ENCODE measurements at places on chromosomes 1 and 21.

DNA sequence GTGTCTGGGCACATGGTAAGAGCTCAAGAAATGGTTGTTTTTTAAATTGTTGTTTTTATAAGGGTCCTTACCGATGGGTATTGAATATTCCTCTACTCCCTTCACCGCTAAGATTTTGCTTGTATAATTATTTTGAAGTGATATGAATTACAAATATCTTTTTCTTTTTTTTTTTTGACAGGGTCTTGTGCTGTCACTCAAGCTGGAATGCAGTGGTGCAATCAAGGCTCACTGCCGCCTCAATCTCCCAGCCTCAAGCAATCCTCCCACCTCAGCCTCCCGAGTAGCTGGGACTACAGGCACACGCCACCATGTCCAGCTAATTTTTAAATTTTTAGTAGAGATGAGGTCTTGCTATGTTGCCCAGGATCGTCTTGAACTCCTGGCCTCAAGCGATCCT is 27.1 kb upstream of the RAB3GAP2 start:
- no peak for DNase-seq

DNA sequence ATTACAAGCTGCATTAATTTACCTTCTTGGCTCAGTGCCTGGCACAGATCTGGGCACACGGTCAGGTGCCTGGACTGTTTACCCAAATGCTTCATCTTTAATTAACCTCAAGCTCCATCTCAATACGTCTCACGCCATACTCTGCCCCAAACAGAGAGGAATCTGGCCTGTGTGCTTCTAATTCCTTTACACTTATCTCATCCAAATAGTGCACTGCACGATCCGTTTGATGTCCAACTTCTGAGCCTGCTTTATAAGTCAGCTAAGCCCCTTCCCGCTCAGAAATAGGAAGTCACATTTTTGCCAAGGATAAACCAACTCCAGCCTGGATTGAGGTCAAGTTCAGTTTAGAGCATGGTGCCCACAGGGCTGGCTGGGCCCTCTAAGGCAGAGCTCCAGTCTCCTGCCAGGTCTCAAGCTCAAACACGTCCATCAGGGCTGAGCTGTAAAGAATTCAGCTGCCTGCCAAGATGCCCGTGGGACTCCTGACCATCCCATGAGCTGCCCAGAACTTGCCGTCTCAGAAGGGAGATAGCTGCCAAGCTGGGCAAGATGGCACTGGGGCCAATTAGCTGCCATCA is 233.5 kb downstream of the TRABD2B start:
- no peak for DNase-seq

- no peak for DNase-seq
These were observed 51.9 kb upstream of the EDN2 start for GRCh38 chr1:41536361-41536802.

DNA sequence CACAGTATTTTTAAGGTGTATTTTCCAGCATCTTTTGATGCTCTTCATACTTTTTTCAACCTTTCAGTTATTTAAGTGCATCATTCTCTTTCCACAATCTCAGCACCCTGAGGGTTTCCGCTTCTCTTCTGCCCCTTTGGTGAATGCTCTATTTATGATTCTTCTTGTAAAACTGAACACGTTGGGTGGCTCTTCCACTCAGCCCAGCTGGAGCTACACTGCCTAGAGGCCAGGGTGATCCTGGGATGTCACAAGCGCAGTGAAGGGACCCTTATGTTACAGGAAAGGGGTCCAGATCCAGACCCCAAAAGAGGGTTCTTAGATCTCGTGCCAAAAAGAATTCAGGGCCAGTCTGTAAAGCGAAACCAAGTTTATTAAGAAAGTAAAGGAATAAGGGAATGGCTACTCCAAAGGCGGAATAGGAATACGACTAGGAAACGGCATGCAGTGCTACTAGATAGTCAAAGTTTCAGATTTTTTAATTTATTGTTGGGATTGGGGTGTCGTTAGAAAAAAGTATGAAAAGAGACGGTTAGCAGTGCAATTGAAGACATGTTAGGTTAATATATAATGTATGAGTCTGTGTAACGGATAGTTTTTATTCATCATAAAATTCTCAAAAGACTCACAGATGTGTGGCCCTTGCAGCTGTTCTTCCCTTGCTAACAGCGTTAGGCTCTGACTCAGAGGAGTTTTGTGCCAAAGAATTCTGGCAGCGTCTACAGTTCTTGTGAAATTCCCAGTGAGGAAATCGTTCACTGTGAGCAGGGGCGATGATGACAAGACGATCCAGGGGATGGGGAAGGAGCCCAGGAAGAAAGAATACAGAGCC is 14.4 kb upstream of the ERVH48-1 start:
- peak; percentile 83 for DNase-seq

DNA sequence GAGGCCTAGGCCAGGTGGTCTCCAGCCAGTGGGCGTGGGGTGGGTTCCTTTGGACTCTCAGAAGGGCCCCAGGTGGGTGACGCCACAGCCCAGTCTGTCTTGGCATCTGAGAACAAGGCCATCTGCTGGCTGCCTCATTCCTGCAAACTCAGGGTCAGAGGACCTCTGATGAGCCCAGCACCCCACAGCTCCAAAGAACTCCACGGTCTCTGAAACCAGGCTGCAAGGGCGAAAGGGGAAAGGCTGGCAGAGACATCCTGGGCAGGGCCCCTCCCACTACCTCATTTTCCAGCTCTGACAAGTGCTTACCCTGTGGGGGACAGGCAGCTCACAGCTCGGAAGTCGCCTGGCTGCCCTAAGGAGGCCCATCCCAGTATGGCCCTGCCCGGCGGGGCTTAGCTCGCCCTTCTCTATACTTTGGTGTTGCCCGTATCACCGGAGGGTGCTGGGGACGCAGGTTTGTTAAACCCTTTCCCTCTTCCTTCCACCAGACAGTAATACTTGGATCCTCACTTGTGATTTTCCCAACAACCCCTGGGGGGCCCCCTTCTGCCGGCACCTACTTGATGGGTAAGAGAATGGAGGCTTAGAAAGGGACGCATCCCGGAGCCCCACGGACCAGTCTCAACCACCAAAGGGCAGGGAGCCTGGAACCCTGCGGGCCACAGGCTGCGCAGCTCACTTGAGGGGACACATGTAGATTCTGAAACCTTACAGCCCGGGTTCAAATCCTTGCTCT is 10.9 kb upstream of the EDN2 start:
- no peak for DNase-seq

GRCh38 chr1:234960722-234961455 is 167.7 kb downstream of the TOMM20 start:
- DNase-seq: no peak

- no peak for DNase-seq
These were observed 49.3 kb upstream of the NEK2 start for GRCh38 chr1:211724687-211725196.

DNA sequence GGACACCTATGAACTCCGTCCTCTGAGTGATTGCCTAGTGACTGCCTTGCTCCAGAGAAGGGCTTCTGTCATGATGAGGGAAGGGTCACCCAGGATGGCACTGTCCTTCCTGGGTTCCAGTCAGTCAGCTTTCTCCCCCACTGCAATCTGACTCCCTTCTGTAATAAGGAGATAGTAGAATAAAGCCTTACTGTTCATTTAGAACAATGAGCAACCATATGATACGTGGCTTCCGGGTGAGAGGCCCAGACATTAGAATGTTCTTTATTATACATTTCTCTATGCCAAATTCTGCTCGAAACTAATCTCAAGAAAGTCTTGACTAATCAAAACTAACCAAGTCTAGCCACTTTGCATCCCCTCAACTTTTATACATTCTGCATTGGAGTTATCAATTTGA is 8.5 kb upstream of the MTMR11 start:
- DNase-seq: no peak

- DNase-seq: no peak
These were observed 35.6 kb upstream of the WASF2 start for GRCh38 chr1:27525296-27526272.

DNA sequence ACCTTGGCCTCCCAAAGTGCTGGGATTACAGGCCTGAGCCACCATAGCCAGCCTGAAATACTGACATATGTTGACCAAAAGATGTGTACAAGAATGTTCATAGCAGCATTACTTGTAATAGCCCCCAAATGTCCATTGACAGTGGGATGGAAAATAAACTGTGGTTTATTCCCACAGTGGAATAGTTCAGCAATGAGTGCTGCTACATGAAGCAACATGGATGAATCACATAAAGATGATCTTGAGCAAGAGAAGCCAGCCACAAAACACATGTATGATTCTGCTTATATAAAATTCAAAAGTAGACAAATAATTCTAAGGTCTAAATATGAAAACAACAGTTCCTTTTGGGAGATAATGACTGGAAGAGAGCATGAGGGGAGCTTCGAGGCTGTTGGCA is 9.1 kb upstream of the CREG1 start:
- no peak for DNase-seq

GRCh38 chr1:93848350-93848883 is 30.6 kb downstream of the DNTTIP2 start:
- no peak for DNase-seq

GRCh38 chr1:14642712-14643111 is 44.2 kb downstream of the KAZN start:
- no peak for DNase-seq

- DNase-seq: no peak
These were observed 249.0 kb downstream of the PRDM2 start for GRCh38 chr1:13948888-13949391.

GRCh38 chr1:220682901-220683576 is 7.1 kb upstream of the C1orf115 start:
- no peak for DNase-seq

- DNase-seq: no peak
These were observed 550 bp downstream of the ARHGEF16 start for GRCh38 chr1:3454811-3455618.

DNA sequence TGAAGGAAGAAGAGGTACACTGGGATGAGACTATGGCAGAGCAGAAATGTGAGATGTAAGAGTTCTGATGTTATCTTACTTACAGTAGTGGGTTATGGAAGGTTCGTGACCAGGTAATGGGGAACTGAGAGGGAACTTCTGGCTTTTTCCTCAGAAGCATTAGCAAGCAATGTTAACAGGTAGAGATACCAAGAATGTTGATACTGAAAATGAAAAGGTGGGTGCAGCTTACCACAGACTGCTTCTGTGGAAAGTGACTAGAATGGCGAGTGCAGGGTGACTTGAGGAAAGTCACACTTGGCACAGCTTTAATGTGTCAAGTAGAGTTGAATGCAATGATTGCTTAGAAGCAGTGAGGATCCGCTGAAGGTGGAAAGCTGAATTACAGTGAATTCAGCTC is 70.8 kb downstream of the PLA2G4A start:
- no peak for DNase-seq

DNA sequence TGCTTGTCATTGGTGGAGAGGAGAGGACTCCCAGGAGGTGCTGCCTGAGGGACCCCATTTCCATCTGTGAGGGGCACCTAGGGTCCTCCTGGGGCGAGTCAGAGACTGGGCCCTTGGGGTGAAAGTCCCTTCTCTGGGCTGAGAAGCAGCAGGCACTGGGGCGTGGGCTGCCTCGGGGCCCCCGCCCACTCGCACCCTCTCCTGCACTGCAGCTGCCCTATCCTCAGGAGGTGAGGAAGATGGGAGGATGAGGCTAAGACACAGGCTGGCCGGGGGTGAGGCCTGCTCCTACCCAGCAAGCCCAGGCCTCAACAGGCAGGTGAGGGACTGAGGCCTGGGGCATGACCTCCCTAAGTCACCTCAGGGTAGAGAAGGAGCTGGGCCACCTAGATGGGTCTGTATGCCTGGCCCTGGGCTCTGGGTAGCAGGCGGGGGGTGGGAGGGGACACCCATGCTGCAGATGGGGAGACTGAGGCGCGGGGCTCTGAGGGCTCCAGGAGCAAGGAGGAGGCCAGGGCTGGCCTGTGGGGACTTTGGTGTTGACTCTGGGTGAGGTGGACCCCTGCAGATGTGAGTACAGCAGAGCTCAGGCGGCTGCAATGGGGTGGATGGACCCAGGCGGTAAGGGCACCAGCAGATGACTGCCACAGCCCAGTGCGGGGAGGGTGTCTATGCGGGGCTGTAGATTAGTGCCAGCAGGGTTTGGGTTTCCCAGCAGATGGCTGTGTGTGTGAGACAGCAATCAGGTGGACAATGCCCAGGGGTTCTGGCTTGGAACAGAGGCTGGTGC is 10.4 kb upstream of the ZNF669 start:
- DNase-seq: no peak

- no peak for DNase-seq
These were observed 19.7 kb downstream of the BCAR3 start for GRCh38 chr1:93661829-93662474.

GRCh38 chr1:14003552-14003951 is 303.6 kb downstream of the PRDM2 start:
- DNase-seq: no peak

GRCh38 chr1:207868774-207869721 is 41.9 kb downstream of the CD34 start:
- DNase-seq: no peak

- DNase-seq: no peak
These were observed 21.4 kb downstream of the COL6A1 start for GRCh38 chr21:46002841-46003574.

- no peak for DNase-seq
These were observed 9.5 kb downstream of the SLC6A9 start for GRCh38 chr1:44021581-44022321.

GRCh38 chr1:71196685-71197084 is 115.8 kb upstream of the ZRANB2 start:
- no peak for DNase-seq

DNA sequence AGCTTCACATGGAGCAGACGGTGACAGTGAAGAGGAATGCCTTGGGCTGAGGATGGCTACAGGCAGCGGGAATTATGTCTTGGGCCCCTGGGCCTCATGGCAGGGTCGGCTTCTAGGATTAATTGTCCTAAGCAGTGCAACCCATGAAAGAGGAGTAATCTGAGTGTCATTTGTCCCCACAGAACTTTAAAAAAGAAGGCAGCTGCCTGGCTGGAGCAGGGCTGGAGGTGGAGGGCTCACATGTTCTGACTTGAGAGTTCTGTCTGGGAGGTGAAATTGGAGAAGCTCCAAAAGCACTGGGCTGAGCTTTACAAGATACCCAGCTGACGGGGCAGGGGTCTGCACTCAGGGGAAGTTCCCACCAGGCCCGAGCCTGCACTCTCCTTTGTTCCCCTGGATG is 22.6 kb downstream of the CACNA1S start:
- no peak for DNase-seq

GRCh38 chr1:111199881-111200801 is at the start of gene DENND2D:
DENND2D (minus strand) TSS chr1:111200646; CDS start chr1:111200459, 187 bp downstream.
- DNase-seq: no peak

DNA sequence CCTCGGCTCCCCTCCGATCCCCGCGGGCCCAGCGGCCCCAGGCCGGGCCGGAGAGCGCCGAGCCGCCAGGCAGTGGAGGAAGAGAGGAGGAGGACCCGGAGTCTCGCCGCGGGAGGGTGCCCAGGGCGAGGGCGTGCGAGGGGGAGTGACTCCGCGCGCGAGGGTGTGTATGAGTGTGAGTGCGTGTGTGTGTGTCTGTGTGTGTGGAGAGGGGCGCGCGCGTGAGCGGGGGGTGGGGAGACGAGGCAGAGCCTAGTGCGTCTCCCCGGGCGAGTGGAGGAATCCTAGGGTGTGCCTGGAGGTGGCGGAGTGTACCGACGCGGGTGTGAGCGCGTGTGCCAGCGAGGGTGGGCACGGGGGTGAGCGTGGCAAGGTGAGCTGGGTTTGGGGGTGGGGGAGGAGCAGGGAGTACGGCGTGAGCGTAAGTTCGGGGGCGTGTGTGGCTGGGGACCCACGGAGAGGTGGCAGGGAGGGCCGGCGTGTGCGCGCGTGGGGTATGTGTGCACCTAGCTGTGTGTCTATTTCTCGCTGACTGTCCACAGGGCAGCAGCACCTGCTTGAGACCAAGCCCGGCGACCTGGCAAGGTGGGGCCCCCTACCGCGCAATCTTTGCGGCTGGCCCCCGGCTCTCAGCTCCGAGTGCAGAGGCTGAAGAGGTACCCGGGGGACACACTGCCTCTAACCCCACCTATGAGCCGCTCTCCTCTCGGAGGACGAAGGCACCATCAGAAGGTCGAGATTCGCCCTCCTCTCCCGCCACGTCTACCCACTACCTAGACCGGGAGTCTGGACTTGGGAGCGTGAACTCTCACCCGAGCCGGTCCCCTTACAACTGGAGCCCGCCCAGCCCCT is 784 bp upstream of the KCND3 start:
- DNase-seq: no peak
